Activated naive CD8-positive, alpha-beta T cell treated with anti-CD3 and anti-CD28 coated beads, Interleukin-2, amount 50 U/mL, for 16 hours (primary cell): ENCODE measurements at places on chromosomes 3 and 15.

GRCh38 chr15:70526221-70526973 lies 237.0 kb downstream of the UACA start:
- DNase-seq, result no peak

GRCh38 chr15:80558631-80559319 lies 136.3 kb upstream of the ABHD17C start:
- DNase-seq, result no peak

GRCh38 chr15:99909592-99910295 lies 176.5 kb upstream of the LYSMD4 start:
- DNase-seq, result no peak

GRCh38 chr15:83282776-83283137 lies 1.7 kb downstream of the BNC1 start:
- DNase-seq, result no peak

DNA sequence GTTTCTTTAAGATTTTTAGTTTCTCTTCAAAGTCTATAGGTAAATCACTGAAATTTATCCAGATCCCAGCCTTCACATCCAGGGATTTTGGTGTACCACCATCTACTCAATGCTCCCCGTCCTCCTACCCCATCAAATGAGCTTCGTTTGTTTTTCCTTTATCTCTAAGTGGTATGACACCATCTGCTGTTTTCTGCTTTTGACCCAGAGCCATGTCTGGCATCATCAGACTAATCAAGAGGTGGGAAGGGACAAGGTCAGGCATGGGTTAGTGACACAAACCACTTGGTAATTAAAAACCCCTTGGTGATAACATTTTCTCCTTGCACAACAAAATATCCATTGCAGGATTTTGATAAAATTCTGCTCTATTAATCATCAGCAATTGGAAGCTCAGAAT lies 92.7 kb upstream of the GOLGA8J start:
- no peak for DNase-seq

DNA sequence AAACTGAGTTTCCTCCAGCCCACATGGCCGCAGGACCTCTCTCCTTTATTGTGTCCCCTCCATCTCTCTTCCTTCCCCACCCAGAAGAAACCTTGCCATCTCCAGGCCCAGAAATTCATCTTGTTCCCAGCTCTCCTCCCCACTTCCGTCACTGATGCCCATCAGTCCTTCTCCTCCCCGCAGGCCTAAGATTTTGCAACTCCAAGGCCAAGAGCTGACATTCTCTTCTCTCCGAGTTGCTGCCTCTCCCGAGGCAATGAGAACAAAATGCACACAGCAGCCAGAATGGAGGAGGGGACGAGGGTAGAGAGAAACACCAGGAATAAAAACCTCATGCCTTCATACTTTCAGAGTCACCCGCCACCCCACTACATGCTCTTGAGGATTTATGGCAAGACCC lies 526.5 kb upstream of the PROK2 start:
- DNase-seq, result no peak

GRCh38 chr3:146024260-146024659 lies 136.7 kb downstream of the PLOD2 start:
- DNase-seq, result no peak

- no peak for DNase-seq
Measured at GRCh38 chr15:95868970-95869369, 461.5 kb upstream of the NR2F2 start.
